CD4-positive, alpha-beta T cell treated with Interleukin-2 at 100 ng/mL for 4 hours (primary cell): ENCODE measurements at places on chromosomes 12 and 14.

GRCh38 chr14:58287607-58288042 lies 10.7 kb upstream of the ARID4A start:
- no peak for DNase-seq

DNA sequence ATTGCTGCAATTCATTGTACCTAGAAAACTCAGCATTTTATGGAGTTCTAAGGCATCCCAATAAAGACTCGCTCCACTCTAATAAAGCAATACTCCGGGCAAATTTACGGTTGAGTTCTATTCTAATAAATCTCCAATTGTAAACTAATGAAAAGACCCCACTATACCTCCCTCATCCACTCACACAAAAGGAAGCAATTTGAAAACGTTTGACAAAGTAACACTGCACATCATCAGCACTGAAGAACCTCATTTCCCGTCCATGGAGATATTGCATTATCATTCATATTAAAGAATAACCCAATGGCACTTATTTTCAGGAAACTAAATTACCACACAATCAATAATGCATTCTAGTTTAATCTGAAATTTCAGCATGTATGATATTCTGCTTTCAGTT lies 111.0 kb upstream of the LMO3 start:
- DNase-seq: no peak

DNA sequence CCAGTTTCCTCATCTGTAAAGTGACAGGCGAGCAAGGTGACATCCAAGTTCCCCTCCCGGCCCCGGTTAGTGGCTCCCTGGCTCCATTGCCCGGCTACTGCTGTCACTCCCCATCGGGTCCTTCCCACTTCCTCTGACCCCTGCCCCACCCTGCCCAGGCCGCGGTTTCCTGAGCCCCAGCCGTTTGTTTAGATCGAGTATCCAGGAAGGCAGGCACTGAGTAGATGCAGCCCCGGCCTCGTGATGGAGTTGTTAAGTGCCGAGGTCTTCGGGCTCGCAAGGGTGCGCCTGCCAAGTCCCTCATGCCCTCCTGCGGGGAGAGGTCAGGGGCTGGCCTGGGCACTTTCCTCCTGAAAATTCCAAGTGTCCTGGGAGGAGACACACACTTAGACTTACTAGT lies 55.4 kb downstream of the TEAD4 start:
- no peak for DNase-seq

DNA sequence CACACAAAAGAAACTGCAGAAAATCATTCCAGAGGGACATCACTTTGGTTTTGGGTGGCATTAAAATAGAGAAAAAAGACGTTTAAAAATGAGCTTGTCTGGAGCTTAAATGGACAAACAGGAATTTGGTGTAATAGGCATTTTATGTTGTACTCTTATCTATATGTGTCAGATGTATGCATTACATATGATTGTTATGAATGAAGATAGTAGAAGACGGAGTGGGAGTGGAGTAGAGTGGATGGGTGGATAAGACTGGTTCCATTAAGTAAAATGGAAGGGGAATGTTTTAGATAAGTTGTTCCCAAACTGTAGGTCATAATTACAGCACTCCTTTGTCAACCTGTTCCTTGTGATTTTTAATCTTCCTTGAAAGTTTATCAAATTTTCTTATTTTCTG lies 1.9 kb downstream of the CCDC91 start:
- DNase-seq: no peak

DNA sequence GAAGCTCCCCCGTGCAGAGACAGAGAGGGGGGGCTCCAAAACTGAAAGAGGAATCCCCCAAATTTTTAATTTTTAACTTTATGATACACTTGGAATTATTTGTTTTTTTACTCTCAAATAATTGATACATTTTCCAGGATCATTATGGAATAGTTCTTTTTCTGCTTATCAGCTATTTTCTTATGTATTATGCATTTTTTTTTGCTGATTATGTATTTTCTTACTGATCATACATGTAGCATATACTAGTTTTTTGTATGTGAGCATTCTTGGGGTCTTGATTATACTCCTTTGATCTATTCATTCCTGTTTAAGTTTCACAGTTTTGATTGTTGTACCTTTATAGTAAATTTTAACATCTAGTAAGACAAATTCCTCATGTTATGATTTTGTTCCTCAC lies 55.5 kb upstream of the LDHB start:
- DNase-seq: no peak

DNA sequence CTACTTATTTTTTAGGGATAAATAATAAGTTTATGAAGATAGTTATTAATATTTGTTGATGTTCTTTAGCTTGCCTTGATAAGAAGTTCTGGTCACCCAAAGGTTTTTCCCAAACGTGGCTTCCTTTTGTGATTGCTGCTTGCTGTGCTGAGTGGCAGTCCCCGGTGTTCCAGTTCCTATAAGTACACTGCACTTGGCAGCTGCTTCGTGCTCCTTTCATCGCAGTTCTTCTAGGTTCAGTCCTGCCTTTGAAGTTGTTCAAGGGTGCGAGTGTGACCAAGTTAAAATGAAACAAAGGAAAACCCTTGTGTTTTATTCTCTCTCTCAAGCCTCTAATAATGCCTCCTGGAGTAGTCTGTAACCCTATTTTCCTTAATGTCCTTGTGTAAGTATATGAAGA lies 128.5 kb upstream of the ATF1 start:
- DNase-seq: no peak

DNA sequence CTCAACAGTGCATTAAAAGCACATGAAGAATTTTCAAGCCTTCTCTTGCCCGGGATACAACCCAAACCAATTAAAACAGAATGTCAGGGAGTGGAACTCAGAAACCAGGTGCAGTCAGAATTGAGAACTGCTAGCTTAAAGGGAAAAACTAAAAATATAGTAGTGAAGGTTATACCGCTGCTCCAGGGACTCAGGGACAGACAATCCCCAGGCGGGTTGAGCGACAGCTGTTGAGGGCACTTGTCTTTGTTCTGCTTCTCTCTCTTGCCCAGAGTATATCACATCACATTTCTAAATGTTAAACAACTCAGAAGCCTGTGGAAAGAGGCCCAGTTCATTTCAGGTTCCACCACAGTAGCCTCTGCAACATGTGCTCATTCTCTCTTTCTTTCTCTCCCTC lies 93.1 kb downstream of the SLC5A8 start:
- DNase-seq: no peak

DNA sequence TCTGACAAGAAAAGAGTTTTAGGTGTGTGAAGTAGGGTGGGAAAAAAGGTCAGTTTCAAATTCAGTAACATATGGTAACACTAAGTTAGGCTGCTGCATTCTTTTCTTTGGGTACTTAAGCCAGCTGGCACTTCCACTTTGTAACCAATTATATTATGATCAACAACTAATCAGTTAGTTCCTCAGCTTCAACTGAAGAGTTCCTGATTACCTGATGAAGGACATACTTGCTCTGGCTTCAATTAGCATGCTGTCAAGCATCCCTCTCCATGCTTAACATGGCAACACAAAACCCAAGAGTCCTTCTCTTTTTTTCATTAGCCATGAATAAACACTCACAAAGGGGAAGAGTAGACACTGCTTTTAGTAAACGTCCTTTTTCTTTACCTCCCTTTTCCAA lies 6.8 kb upstream of the KANSL2 start:
- DNase-seq: no peak
